CD4-positive, alpha-beta memory T cell (primary cell): ENCODE measurements at places on chromosomes 11 and 22.

GRCh38 chr11:33377412-33378370 is 120.5 kb downstream of the HIPK3 start:
- peaks cover 21% of the 10 kb centered on the region for H3K27me3 ChIP-seq
- no peaks in the 10 kb centered on the region for H3K36me3 ChIP-seq

DNA sequence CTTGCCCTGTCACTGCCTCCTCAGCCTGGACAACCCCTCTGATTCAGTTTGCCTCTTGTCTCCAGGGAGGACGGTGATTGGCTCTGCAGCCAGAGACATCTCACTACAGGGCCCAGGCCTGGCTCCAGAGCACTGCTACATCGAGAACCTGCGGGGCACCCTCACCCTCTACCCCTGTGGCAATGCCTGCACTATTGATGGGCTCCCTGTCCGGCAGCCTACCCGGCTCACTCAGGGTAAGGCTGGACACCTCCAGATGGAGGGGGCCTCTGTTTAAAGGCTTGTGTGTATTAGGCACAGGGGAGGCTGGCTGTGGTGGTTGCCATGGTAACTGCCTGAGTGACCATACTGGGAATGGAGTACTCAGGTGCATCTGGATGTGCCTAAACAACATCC is 8.6 kb downstream of the PHLDB1 start:
- H3K27ac ChIP-seq, result no peak overlapping the region
- no peak overlapping the region for H3K4me3 ChIP-seq
- H3K27me3 ChIP-seq, result peaks cover 5% of the 10 kb centered on the region
- no peaks in the 10 kb centered on the region for H3K36me3 ChIP-seq
- DNase-seq, result no peak
- H3K4me1 ChIP-seq, result peaks cover 10% of the 10 kb centered on the region

DNA sequence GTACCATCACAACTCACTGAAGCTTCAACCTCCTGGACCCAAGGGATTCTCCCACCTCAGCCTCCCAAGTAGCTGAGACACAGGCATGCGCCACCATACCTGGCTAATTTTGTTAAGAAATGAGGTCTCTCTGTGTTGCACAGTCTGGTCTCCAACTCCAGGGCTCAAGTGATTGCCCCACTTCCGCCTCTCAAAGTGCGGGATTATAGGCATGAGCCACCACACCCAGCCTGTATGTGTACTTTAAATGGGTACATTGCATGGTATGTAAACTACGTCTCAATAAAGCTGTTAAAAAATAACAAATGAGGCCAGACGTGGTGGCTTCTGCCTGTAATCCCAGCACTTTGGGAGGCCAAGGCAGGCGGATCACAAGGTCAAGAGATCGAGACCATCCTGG is 36.2 kb upstream of the DDX6 start:
- H3K36me3 ChIP-seq, result no peaks in the 10 kb centered on the region
- no peak overlapping the region for H3K4me3 ChIP-seq
- H3K27me3 ChIP-seq, result no peaks in the 10 kb centered on the region
- no peaks in the 10 kb centered on the region for H3K4me1 ChIP-seq

DNA sequence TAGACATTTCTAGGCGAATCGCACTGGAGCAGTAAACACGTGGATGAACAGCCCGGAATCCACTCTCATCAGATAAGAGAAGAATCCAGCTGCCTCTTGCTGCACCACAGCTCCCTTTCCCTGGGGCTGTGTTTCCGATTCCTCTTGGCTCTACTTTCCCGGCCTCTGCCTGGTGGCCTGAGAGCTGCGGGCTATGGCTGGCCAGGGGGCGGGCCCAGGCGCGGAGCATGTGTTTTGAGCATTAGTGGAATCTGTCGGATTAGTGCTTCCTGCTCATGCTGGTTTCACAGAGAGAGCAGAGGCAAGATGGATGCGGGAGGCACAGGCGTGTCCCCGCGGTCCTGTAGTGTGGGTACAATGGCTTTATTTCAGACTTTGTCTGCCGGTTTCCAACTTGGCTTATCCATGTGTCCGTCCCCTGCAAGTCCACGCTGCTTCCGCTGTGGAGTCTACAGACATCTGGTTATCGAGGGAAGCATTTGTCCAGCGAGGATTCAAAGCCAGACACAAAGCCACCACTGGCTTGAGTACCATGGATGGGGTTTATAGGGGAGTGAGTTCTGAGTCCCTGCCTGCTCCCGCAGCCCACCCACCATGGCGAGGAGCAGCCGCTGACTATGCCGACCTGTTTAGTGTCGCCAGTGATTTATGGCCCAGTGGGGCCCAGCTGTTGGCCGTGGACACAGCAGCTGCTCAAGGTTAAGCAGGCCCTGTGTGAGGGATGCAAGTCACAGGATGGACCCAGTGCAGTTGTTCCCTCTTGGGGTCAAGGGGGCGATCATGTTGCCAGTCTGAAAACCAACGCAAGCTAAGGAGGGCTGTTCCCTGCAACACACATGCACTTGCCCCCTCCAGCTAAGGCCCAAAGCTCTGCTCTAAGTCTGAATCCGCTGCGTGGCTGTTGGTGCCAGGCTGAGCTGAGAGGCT is 43.3 kb upstream of the EP300 start:
- H3K27me3 ChIP-seq, result no peaks in the 10 kb centered on the region
- no peak overlapping the region for H3K27ac ChIP-seq
- H3K36me3 ChIP-seq, result no peaks in the 10 kb centered on the region
- no peaks in the 10 kb centered on the region for H3K4me1 ChIP-seq
- no peak overlapping the region for H3K4me3 ChIP-seq

- no peaks in the 10 kb centered on the region for H3K4me1 ChIP-seq
- DNase-seq, result no peak
- no peaks in the 10 kb centered on the region for H3K27me3 ChIP-seq
- H3K27ac ChIP-seq, result no peak overlapping the region
Measured at GRCh38 chr11:8106679-8107078, 25.7 kb downstream of the TUB start.

GRCh38 chr11:13486926-13487660 is 8.7 kb downstream of the PTH start:
- H3K4me3 ChIP-seq, result no peak overlapping the region
- H3K4me1 ChIP-seq, result no peaks in the 10 kb centered on the region
- H3K27me3 ChIP-seq, result no peaks in the 10 kb centered on the region
- DNase-seq, result peak; percentile 54
- no peaks in the 10 kb centered on the region for H3K36me3 ChIP-seq
- peak overlapping the region; percentile 21 for H3K27ac ChIP-seq

GRCh38 chr11:117603932-117604331 is 193.1 kb downstream of the DSCAML1 start:
- H3K27ac ChIP-seq, result no peak overlapping the region
- no peaks in the 10 kb centered on the region for H3K27me3 ChIP-seq
- no peaks in the 10 kb centered on the region for H3K36me3 ChIP-seq
- H3K4me1 ChIP-seq, result peaks cover 5% of the 10 kb centered on the region
- no peak overlapping the region for H3K4me3 ChIP-seq

GRCh38 chr11:26569646-26570045 is 2.4 kb downstream of the MUC15 start:
- H3K27ac ChIP-seq, result no peak overlapping the region
- H3K27me3 ChIP-seq, result no peaks in the 10 kb centered on the region
- no peak overlapping the region for H3K4me3 ChIP-seq
- H3K36me3 ChIP-seq, result no peaks in the 10 kb centered on the region

GRCh38 chr11:114845766-114846415 is 167.6 kb downstream of the NXPE2 start:
- no peaks in the 10 kb centered on the region for H3K4me1 ChIP-seq
- no peaks in the 10 kb centered on the region for H3K36me3 ChIP-seq
- no peak overlapping the region for H3K4me3 ChIP-seq

DNA sequence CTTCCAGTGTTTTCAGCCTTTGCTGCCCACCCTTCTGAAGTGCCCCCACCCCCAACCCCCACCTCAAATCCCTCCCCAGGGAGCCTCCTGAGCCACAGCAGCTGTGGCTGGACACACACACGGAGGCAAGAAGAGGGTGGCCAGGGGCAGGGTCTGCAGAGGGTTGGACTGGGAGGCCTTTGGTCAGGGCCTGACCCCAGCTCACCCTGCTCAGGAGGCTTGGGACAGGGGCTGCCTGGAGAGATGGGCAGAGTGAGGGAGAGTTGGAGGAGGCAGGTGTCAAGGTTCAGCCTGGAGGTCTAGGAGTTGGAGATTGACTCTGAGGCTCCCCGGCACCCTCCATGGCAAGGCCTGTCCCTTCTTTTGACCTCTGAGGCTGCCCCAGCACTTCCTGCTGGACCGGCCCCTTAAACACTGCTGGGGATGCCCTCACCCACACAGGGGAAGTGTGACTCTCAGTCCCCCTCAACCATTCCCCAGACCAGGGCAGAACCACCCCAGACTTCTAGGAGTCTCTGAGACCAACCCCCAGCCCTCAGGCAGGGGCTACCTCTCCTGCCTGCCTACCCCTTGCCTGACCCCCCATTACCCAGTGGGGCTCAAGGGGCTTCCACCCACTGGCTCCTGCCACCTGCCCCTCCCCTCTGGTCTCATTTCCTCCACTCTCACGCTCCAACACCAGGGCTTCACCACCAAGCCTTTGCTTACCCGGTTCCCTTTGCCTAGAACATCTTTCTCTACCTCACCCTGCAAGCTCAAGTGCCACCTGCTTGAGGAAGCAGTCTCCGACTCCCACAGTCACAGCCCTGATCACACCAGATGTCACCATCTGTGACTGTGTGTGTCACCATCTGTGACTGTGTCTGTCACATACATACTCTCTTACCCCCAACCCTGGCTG is 8.6 kb downstream of the ARAP1 start:
- peaks cover 70% of the 10 kb centered on the region for H3K4me1 ChIP-seq
- H3K27ac ChIP-seq, result no peak overlapping the region
- no peaks in the 10 kb centered on the region for H3K36me3 ChIP-seq
- no peak for DNase-seq
- H3K4me3 ChIP-seq, result no peak overlapping the region
- no peaks in the 10 kb centered on the region for H3K27me3 ChIP-seq

GRCh38 chr11:86930957-86931547 is 24.1 kb downstream of the FZD4 start:
- H3K4me1 ChIP-seq, result no peaks in the 10 kb centered on the region
- no peak for DNase-seq
- no peaks in the 10 kb centered on the region for H3K36me3 ChIP-seq
- no peak overlapping the region for H3K27ac ChIP-seq

- no peak overlapping the region for H3K27ac ChIP-seq
- no peaks in the 10 kb centered on the region for H3K36me3 ChIP-seq
- peaks cover 10% of the 10 kb centered on the region for H3K4me1 ChIP-seq
- H3K27me3 ChIP-seq, result no peaks in the 10 kb centered on the region
Measured at GRCh38 chr22:49954991-49955580, 5.5 kb upstream of the PIM3 start.

- H3K4me1 ChIP-seq, result no peaks in the 10 kb centered on the region
- H3K27me3 ChIP-seq, result no peaks in the 10 kb centered on the region
- DNase-seq, result no peak
- no peak overlapping the region for H3K4me3 ChIP-seq
- H3K36me3 ChIP-seq, result no peaks in the 10 kb centered on the region
- H3K27ac ChIP-seq, result no peak overlapping the region
Measured at GRCh38 chr11:8717544-8717875, 34.9 kb downstream of the RPL27A start.

DNA sequence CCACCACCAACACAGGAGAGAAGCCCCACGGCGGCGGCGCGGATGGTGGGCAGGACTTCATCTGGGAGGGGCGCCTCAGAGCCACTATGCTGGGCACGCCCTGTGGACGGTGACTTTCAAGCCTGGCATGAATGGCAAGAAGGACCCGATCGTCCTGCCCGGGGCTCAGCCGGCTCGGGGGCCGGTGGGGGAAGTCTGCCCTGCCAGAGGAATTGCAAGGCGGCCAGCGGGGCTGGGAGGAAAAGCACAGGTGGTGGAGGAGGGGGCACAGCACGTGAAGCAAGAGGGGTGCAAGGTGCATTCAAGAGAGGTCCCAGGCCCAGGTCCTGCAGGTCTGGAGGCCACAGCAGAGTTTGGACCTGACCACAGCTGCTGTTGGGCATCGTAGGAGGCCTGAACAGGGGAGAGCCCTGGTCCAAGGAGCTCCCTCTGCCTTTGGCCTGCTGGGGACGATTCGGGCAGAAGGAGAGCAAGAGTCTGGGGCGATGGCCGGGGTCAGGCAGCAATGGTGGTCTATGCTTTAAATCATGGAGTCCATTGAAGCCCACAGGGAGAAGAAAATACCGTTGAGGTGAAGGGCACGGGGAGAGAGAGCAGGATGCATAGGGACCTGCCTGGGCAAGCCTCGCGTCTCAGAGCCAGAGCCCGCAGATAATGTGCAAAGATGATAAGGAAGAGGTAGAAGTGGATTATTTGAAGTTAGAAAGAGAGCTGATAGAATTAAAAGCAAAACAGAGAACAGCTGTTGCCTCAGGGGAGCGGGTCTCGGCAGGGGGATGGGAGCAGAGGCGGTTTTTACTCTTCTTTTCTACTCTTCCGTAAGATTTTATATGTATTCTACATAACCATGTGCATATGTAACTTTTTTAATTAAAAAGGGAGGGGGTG is 82.6 kb upstream of the SHISAL1 start:
- no peak overlapping the region for H3K4me3 ChIP-seq
- no peaks in the 10 kb centered on the region for H3K4me1 ChIP-seq
- DNase-seq, result no peak
- no peaks in the 10 kb centered on the region for H3K27me3 ChIP-seq
- H3K36me3 ChIP-seq, result no peaks in the 10 kb centered on the region

- no peaks in the 10 kb centered on the region for H3K27me3 ChIP-seq
- no peaks in the 10 kb centered on the region for H3K36me3 ChIP-seq
- H3K27ac ChIP-seq, result no peak overlapping the region
- H3K4me3 ChIP-seq, result no peak overlapping the region
- no peaks in the 10 kb centered on the region for H3K4me1 ChIP-seq
Measured at GRCh38 chr22:11627436-11627797, 3900.6 kb upstream of the OR11H1 start.

GRCh38 chr22:43566561-43567332 is 154.9 kb downstream of the MPPED1 start:
- DNase-seq, result no peak
- no peaks in the 10 kb centered on the region for H3K4me1 ChIP-seq
- H3K36me3 ChIP-seq, result no peaks in the 10 kb centered on the region
- no peak overlapping the region for H3K4me3 ChIP-seq
- no peaks in the 10 kb centered on the region for H3K27me3 ChIP-seq

GRCh38 chr11:76077575-76078150 is 128.6 kb downstream of the WNT11 start:
- no peak overlapping the region for H3K4me3 ChIP-seq
- H3K27me3 ChIP-seq, result no peaks in the 10 kb centered on the region
- no peaks in the 10 kb centered on the region for H3K4me1 ChIP-seq

DNA sequence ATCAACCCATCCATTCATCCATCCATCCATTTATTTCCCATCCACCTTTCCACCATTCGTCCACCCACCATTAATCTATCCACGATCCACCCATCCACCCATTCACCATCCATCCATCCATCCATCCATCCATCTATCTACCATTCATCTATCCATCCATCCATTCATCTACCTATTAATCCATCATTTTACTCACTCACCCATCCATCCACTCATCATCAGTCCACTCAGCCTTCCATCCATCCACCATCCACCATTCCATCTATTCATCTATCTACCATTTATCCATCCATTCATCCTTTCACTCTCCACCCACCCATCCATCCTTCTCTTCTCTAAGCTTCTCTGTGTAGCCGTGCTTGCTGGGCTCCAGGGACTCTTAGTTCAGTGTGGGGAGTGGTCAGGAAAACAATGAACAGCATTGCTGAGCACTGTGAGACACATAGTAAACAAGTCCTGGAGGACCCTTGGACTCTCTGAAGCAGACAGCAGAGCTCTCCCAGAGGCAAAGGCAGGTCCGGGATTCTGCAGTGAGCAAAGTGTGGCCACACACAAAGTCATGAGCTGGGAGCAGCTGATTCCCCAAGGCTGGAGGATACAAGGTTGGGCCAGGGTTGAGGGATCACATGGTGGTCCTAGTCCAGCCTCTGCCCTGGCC is 642.2 kb downstream of the BRD1 start:
- no peaks in the 10 kb centered on the region for H3K36me3 ChIP-seq
- no peak overlapping the region for H3K27ac ChIP-seq
- H3K4me1 ChIP-seq, result no peaks in the 10 kb centered on the region
- no peak overlapping the region for H3K4me3 ChIP-seq
- H3K27me3 ChIP-seq, result no peaks in the 10 kb centered on the region

- no peaks in the 10 kb centered on the region for H3K4me1 ChIP-seq
- no peak for DNase-seq
- no peak overlapping the region for H3K27ac ChIP-seq
- no peaks in the 10 kb centered on the region for H3K36me3 ChIP-seq
- H3K27me3 ChIP-seq, result no peaks in the 10 kb centered on the region
Measured at GRCh38 chr11:86459682-86460460, 85.2 kb downstream of the CCDC81 start.
